Activated CD8-positive, alpha-beta memory T cell treated with anti-CD3 and anti-CD28 coated beads for 1 hour (primary cell): ENCODE measurements at places on chromosomes 11 and 22.

GRCh38 chr11:57913715-57914704 lies 109.7 kb upstream of the OR9Q1 start:
- DNase-seq, result no peak

DNA sequence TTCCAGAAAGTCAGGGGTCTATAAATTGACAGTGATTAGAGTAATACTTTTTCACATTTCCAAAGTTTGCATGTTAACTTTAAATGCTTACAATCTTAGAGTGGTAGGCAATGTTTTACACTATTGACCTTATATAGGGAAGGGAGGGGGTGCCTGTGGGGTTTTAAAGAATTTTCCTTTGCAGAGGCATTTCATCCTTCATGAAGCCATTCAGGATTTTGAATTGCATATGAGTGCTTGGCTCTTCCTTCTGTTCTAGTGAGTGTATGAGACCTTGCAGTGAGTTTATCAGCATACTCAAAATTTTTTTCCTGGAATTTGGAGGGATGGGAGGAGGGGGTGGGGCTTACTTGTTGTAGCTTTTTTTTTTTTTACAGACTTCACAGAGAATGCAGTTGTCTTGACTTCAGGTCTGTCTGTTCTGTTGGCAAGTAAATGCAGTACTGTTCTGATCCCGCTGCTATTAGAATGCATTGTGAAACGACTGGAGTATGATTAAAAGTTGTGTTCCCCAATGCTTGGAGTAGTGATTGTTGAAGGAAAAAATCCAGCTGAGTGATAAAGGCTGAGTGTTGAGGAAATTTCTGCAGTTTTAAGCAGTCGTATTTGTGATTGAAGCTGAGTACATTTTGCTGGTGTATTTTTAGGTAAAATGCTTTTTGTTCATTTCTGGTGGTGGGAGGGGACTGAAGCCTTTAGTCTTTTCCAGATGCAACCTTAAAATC lies 5.3 kb downstream of the MALAT1 start:
- no peak for DNase-seq

DNA sequence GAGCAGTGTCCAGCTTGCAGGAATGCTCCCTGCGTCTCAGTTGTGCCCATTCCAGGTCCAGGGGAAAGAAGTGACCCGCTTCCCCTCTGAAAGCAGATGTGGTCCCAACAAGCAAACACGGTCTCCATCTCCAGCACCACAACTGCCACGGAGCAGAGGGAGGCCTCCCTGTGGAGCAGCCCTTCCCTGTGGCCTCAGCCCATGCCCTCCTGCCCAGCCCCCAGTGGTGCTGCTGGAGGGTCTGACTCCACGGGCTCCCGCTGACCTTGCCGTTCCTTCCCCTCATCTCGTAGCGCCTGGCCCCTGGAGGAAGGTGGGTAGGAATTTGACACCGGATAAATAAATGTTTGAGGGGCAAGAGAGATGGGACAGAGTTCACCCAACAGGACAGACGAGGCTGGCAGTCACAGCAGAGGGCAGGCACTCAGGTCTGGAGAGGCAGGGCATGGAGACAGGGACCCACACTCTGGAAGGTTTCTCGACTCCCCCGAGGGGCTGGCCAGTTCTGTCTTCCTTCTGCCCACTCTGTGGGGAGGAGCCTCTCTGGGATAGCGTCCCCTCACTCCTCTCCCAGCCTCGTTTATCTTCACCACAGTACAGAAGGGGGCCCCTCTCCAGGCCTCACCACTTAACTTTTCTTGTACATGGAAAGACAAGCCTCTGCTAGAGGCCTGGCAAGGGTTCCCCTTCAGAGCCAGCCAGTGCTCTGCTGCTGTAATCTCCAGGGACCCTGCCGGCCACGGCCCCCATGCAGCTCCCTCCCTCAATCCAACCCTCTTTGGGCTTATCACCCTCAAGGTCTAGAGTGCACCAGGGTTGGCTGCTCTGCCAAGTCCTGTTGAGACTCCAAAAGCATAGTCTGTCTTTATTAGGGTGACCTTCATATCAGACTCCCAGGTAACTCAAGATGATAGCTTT lies 7.5 kb upstream of the ST3GAL4 start:
- DNase-seq, result no peak

DNA sequence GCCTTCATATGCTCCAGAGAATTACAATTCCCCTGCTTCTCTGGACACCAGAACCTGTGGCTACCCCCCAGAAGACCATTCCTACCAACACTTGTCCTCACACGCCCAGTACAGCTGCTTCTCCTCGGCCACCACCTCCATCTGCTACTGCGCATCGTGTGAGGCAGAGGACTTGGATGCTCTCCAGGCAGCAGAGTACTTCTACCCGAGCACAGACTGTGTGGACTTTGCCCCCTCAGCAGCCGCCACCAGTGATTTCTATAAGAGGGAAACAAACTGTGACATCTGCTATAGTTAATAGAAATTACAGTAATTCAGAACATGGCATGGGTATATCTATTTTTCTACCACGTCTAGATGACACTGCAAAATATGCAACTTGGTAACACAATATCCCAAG lies 9.8 kb downstream of the POU2AF3 start:
- no peak for DNase-seq
